ENCODE measurements at places on chromosomes 1 and 21.

GRCh38 chr1:28577052-28577678 lies 14.9 kb upstream of the RAB42 start:
- no peak for DNase-seq

DNA sequence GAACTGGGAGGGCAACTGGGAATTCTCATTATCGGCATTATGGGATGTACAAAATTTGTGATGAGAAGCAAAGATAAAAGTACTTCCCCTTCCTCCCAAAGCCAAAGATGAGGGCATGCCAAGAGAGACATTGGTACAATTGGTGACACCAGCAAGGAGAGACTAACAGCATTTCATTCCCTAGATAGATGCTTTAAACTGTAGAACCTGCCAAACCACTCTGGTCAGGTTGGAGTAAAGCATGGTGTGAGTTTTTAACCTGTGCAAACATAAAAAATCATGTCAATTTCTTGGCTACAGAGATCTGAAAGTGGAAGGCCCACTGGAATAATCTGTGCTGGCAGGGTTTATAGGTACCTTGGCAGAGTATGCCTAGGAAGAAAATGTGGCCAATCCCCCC lies 19.4 kb downstream of the CTXND2 start:
- DNase-seq = no peak

DNA sequence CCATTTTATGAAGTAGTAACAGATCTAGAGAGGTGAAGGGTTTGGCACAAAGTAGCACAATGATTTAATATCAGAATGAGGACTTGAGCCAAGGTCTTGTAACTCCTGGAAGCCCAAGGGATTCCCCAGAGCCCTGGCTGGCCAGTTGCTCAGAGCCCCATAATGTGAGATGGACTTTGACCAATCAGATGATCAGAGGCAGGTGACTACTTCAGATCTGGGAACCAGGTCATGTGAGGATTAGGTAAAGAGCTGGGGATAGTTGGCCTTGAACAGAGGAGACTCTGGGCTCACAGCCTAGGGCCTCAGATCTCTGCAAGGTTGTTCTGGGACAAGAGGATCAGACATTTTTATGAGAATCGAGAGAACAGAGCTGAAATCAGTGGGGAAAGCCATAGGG lies 18.9 kb downstream of the SHISAL2A start:
- no peak for DNase-seq

DNA sequence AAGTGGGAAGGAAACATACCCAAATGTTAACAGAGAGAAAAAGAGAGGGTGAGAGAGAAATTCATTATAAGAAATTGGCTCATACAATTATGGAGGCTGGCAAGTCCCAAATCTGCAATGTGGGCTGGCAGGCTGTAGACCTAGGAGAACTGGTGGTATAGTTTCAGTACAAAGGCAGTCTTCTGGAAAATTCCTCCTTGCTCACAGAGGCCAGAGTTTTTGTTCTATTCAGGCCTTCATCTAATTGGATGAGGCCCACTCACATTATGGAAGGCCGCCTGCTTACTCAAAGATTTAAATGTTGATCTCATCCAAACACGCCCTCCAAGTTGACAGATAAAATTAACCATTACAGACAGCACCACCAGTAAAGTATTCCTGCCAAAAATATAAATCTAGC lies 36.1 kb upstream of the CAPZB start:
- no peak for DNase-seq

GRCh38 chr1:28933277-28933676 lies 18.9 kb downstream of the EPB41 start:
- DNase-seq = no peak
